CD4-positive, alpha-beta T cell (primary cell): ENCODE measurements at places on chromosomes 13 and 19.

GRCh38 chr13:46738055-46738454 is 58.9 kb downstream of the ESD start:
- no peak for DNase-seq

GRCh38 chr13:44459674-44460073 is 86.0 kb downstream of the SERP2 start:
- DNase-seq: no peak

GRCh38 chr19:8302357-8302691 is 5.8 kb downstream of the CD320 start:
- no peak for DNase-seq

GRCh38 chr13:43687038-43687437 is 99.7 kb downstream of the ENOX1 start:
- DNase-seq: no peak

- DNase-seq: no peak
Observed at GRCh38 chr19:49328741-49329140, 3.8 kb upstream of the SLC6A16 start.

GRCh38 chr13:90627813-90628212 is 719.7 kb upstream of the MIR17HG start:
- DNase-seq: no peak

GRCh38 chr19:4018140-4018613 is 10.6 kb downstream of the PIAS4 start:
- no peak for DNase-seq
